ENCODE measurements at places on chromosomes 6 and 20.

- no peak for DNase-seq
These were observed 338.2 kb upstream of the PREP start for GRCh38 chr6:105740946-105741645.

DNA sequence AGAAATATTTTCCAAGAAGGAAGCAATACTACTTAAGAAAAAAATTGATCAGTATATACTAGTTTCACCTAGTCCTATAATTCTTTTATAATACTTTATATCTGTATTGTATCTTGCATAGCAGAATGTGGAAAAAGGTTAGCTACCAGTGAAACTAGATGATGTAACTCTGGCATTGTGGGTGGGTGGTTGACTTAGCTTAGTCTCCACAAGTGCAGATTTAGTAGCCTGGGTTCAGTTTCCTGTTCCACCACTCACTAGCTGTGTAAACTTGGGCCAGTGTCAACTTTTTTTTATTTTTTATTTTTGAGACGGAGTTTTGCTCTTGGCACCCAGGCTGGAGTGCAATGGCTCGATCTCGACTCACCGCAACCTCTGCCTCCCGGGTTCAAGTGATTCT lies 2.0 kb downstream of the MUC21 start:
- DNase-seq: no peak

DNA sequence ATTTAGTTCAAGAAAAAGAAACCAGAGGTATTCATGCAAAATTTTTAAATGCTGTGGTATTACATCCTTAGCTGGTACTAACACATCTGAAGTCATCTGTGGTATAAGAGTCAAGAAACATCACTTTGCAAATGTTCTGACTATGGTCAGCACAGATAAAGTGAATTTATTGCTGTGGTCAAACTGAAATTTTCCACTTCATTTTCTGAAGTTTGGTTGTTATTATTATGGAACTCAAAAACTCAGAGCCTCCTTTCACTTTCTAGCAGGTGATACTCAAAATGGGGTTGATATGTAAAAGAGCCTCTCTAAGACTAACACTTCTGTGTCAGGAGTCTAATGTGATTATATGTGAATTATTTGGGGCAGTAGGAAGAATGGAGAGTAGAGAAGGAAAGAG lies 257.8 kb downstream of the RNGTT start:
- DNase-seq: no peak

DNA sequence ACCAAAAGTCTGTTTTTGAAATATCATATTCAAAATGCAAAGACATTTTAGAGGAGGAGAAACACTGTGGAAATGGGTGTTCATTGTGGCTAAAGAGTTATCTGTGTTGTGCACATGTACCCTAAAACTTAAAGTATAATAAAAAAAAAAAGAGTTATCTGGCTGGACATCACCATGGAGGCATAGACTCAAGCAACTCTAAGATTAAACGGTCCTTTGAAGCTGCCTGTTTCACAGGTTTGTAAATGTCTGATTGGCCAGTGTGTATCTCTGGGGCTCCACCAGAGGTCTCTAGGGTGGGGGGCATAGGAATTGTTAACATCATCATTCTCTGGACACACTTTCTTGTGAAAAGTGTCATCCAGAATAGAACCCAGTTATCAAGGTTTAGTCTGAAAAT lies 39.2 kb downstream of the TSPYL4 start:
- DNase-seq: no peak

DNA sequence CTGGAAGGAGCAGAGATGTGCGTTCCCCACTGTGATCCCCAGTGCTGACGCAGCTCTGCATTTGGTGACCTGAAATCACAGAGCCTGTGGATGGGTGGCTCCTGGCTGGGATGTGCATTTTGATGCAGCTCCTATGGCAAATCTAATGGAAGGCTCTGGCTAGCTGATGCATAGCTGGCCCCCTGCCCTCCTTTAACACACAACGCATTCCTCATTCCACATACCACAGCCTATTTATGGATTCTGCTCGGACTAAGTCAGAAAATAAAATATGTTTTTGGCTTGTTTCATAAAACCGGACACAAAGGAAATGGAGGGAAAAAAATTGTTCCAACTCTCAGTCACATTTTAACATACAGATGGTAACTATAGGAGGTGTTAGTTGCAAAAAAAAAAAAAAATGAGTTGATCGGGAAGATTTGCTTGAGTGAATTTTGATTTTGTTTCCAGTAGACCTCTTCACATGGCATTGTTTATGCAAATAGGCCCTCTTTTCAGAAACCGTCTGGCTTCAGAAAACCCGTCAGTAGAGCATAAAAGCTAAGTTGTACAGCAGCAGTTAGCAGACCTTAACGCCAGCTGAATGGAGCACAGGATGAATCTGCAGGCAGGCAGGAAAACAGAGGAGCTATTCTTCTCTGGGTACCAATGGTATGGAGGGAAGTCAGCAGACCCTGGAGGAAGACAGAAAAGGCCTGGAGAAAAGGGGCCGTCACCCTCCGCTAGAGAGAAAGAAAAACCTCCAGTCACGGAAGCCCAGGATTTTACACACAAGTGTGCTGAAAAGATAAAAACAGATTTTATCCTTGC lies 215.4 kb downstream of the HDGFL1 start:
- DNase-seq: peak; percentile 94

GRCh38 chr20:49666911-49667310 lies 46.8 kb downstream of the B4GALT5 start:
- DNase-seq: no peak

GRCh38 chr6:25302677-25303128 lies 23.5 kb downstream of the CARMIL1 start:
- no peak for DNase-seq

GRCh38 chr6:149938571-149939355 lies 3.1 kb upstream of the ULBP2 start:
- no peak for DNase-seq

DNA sequence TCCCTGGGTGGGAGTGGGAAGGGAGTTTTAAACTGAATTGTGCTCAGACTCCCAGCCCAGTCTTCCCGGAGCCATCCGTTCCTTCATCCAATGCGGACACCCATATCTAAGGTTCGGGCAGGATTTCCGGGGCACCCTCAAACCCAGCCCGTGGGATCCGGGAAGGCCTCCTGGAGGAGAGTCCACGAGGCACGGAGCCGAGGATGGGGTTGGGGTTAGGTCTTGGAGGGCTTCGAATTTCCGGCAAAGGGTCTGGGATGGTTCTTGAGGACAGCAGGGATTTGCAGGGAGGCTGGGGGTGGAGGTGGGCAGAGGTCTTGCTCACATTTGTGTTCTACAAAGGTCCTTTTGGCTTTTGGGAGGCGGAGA lies 49.5 kb upstream of the SLC32A1 start:
- DNase-seq: no peak

DNA sequence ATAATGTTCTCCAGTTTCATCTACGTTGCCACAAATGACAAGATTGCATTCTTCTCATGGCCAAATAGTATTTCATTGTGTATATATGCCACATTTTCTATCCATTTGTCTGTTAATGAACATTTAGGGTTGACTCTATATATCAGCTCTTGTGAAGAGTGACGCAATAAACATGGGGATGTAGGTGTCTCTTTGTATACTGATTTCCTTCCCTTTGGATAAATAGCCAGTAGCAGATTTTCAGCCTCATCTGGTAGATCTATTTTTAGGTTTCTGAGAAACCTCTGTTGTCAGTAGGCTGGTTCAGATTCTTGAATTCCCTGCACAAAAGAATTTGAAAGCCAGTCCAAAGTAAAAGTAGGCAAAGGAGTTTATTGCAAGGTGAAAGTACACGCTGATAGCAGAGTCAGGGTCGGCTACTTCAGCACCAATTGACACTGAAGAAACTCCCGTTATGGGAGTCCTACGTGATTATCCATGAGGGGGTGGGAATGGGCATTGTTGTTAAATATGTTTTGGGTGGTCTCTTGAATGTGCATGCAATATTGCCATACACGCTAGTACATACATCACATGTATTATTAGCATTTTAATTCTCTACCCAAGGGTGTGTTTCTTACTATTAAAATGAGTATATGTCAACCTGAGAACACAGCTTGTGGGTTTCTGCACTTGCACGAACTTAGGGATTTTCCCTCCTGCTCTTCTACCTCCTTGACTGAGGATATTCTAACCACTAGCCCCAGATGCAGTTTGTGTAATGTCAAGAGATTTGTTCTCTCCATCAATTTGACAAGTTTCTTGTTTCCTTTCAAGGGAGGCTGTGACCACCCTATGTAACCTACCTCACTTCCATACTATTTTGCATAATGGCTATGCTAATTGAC lies 14.4 kb upstream of the SLC17A2 start:
- no peak for DNase-seq

GRCh38 chr20:36177716-36178115 lies 23.2 kb downstream of the EPB41L1 start:
- no peak for DNase-seq

GRCh38 chr6:35663447-35664235 lies 25.1 kb downstream of the FKBP5 start:
- DNase-seq: no peak

- no peak for DNase-seq
These were observed 97.9 kb upstream of the TMEM181 start for GRCh38 chr6:158461954-158462353.

DNA sequence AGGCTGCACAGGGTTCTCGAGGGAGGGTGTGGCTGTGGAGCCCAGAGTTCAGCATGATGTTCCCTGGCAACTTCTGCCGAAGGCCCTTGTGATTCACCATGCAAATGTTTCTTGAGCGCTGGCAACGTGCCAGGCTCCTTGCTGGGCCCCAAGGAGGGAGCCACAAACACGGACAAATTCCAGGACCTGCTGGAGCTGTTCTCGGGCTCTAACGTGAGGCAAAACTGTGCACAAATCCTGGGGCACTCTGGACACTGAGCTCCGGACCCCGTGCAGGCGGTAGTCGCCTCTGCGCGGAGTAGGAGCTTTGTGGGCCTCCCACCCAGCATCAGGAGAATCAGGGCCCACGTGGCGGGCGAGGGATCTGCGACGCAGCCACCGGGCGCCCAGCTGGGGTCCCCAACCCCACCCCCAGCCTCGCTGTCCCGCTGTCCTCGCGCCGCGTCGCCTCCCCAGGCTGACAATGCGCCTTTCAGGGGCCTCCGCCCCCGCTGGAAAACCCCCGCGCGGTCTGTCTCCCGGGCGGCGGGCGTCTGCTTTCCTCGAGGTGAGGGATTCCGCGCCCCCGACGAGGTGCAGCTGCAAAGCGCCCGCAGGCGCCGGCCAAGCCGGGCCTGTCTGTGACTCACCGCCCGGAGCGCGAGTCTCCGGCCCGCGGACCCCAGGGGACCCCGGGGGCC lies 31.7 kb upstream of the SCUBE3 start:
- no peak for DNase-seq

- DNase-seq: no peak
These were observed 144.9 kb upstream of the OLIG3 start for GRCh38 chr6:137638926-137639706.

- DNase-seq: no peak
These were observed 80.0 kb upstream of the RPS6KA2 start for GRCh38 chr6:166707045-166707444.

GRCh38 chr6:111942561-111942960 lies 69.3 kb upstream of the FYN start:
- DNase-seq: no peak

GRCh38 chr20:38969708-38970107 lies 7.6 kb downstream of the DHX35 start:
- DNase-seq: no peak

- DNase-seq: peak; percentile 55
These were observed 160.7 kb downstream of the FOXC1 start for GRCh38 chr6:1770435-1770843.

DNA sequence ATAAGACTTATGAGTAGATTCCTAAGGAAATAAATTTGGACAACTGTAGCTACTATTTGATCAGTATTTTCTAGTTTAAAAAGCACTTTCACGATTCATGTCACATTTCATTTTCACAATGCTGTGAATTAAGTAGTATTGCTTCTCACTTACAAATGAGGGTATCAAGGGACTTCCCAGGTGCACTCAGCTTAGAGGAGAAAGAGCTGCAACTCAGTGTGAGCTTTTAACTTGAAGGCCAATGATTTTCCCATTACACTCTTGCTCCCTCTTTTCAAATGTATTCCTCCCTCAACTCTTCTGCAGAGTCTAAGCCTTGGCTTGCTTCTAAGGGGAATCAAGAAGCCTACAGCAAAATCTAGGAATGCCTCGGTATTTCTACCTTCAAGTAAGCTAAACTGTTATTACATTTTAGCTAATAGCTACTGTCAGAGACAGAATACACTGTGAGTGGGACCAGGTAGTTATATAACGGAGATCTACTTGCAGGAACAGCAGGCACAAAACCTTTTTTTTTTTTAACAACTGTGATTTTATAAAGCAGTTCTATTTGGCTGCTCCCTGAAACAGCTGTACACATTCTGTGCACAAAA lies 339.0 kb downstream of the SYNE1 start:
- DNase-seq: no peak

DNA sequence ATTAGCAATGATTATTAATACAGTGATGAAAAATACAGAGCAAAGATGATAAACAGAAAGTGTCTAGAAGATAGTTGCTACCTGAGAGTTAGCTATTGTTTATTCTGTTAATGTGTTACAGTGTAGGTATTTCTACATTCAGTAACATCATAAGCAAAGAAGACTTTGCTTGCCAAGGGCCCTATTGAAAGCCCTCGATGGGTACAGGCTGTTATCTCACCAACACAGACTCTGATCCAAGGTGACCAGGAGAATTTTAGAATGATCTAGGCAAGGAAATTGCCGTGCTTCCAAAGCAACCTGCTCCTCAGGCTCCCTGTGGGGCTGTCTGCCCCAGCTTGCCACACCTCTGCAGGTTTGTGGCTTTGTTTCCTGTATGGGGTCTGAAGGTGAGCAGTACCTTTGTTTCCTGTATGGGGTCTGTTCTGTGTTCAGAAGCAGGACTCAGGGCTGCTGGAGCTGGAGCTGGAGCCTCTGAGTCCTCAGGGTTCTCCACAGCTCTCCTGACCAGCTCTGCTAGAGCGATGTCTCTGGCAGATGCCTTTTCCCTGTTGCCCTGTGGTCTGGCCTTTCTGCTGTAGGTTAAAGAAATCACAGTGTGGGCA lies 32.5 kb downstream of the PHACTR3 start:
- DNase-seq: no peak

GRCh38 chr6:138161088-138161337 lies 726 bp upstream of the ARFGEF3 start:
- DNase-seq: no peak

- DNase-seq: no peak
These were observed 35.7 kb upstream of the ID1 start for GRCh38 chr20:31569163-31570020.

- no peak for DNase-seq
These were observed 34.9 kb upstream of the EXOC2 start for GRCh38 chr6:727856-728255.

GRCh38 chr20:49775229-49775693 lies 37.4 kb upstream of the SLC9A8 start:
- peak; percentile 91 for DNase-seq

DNA sequence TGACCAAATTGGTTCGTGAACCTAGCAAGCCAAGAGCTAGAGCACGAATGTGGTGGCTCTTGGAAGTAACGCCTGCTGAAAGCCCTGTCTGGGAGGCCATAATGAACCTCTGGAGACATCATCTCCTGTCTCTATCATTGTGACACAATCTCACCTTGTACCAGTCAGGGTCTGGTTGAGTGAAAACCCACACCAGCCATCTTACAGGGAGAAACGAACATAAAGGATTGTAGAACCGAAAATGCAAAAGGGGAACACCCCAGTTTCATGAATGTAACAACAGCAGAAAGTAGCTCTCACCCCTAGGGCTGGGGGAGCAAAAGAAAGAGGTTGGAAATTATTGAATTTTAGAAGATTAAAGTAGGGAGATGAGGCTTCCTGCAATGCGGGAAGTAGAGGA lies 50.9 kb upstream of the TAB2 start:
- DNase-seq: no peak

Measured in COLO829 (cell line).